ENCODE measurements at places on chromosomes 7 and 10.

DNA sequence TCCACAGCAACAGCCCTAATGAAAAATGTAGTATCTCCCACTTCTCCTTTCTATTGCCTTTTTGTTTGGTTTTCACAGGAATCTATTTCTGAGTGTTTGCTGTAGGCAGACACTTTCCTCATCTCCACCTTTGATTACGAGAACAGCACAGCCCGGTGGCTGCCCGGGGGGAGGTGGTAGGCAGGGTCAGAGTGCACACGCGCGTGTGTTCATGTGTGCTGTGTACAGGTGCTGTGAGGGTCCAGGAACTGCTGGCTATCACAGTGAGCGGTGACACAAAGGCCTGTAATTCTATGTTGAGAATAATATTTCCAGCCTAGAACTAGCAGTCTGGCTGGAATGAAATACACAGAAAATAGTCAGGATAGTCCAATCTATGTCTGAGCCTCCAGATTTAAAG, 212.8 kb downstream of the ADARB2 start:
- no peak for DNase-seq

- no peak for DNase-seq
Measured at GRCh38 chr7:34309116-34309515, 348.9 kb upstream of the NPSR1 start.

DNA sequence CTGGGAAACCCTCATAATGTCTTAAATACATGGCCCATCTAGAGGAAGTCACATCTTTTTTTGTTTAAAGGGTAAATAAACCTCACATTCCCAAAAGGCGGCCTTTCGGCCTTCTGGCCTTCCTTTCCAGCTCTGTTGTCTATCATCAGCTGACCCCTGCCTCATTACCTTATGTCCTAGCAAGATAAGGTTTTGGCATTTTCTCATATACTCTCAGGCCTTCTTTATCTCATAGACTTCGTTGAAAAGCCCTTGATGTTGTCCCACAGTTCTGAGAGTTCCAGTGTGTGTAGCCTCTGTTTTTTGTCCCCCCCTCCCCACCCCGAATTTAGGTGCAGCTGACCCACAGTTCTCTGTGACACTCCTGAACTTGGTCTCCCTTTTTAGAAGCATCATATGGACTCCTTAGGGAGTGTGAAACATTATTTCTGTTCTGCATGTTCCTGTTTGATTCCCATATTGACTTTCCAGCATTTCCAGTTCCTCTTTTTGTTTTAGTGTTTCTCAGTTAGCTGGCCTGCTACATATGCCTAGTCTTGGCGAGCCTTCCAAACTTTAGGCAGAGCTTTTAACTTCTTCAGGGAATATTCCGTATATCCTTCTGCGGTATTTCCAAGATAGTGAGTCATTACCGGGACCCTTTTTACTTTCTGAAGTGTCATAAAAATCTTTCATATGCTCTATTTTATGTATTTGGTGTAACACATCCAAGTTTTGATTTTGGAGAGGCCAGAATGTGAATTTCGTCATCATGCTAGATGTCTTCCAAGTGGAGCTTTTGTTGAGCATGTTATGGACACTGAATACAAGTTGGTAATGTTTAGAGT, 138.5 kb downstream of the LRRC4 start:
- DNase-seq: no peak

DNA sequence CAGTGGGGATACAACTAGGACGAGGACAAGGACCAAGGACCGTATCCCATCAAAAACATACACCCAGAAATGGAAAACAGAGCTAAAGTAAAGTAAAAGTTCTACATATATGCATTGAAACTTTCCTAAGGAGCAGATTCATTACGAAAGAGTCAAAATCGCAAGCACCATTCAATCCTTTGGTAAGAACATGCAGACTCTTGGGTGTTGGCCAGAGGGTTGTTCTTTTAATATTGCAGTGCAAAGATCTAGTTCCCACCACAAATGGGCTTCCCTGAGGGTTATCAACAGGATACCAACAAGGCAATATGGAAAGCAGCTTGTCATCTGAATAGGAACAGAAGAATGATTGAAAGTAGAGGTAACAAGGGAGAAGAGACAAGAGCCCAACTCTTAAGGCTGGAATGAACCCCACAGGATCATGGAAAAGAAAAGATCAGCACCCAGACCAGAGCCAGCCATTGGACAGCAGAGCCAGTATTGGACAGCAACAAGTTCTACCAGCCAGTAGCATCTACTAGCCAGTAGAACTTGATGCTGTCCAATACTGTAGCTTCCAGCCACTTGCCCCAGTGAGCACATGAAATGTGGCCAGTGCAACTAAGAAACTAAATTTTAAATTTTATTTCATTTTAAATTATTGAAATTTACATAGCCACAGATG, 66.0 kb downstream of the OSBPL3 start:
- no peak for DNase-seq

- DNase-seq: no peak
Measured at GRCh38 chr10:112137154-112137987, 46.2 kb downstream of the GPAM start.

DNA sequence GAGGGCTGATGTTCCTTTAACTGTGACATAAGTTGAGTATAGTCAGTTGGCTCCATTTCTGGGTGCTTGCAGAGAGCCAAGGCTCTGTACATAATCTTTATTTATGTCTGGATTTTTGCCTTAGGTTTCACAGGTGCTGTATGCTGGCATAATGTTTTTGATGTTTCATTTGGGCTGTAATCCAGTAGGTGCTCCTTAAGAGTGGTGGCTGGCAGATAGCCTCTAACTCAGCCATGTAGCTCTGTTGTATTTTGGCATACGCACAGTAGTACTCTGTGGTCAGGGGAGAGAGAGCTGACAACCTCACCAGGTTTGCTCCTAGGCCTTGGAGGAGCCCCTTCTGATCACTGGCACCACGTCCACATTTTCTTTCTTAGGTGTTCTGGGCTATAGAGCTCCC, 61.1 kb downstream of the RNF133 start:
- DNase-seq: no peak

DNA sequence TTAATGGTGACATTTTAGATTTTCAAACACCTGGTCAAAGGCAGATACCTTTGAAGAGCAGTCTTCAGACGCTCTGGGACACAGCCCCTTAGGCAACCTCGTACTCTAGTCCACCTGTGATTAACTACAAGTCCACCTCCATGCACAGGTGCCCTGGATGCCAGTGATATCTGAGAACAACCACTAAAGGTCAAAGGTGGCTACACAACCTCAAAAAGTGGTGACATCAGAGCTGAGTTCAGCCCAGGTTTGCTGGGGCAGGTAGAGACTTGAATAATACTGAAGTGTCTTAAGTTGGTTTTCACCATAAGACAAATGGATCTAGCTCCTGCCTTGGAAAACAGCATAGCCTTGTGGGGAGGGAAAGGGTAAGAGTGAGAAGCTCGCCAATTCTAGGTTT, 143.4 kb upstream of the ADO start:
- no peak for DNase-seq

- DNase-seq: no peak
Measured at GRCh38 chr10:62045765-62046521, 144.4 kb downstream of the ARID5B start.

- no peak for DNase-seq
Measured at GRCh38 chr10:3935141-3935540, 150.1 kb upstream of the KLF6 start.

DNA sequence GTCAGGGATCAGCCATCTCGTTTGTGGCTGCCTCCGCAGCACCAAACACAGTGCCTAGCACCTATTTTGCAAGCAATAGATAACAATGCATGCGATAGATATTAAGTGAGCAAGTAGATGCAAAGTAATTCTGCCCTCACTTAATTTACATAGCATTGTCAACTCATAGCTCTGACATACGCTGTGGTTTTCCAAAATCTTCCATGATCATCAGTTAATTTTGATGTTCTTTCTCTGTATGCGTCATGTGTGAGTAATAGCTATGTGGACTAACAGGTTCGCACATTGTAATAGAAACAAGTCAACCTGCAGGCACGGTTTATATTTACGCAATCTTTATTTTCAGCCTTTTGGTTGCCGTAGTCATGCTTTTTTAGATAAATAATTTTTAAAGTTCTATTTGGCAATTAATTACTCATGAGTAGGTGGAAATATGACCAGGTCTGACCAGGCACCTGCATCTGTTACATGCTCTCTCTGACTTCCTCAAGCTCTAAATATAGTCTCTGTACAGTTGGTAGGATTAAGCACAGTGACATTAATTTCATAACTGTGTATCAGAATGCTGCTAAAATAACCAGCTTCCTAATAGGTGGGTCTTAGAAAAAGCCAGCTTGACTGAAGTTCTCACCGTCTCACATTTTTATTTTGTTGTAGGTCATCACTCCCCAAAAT, 13.3 kb downstream of the MAP3K8 start:
- no peak for DNase-seq

- DNase-seq: no peak
Measured at GRCh38 chr7:150580638-150581394, 13.6 kb downstream of the GIMAP4 start.

- DNase-seq: no peak
Measured at GRCh38 chr10:17838080-17838648, 29.0 kb downstream of the MRC1 start.

GRCh38 chr10:17648243-17649035, 4.5 kb downstream of the STAM start:
- no peak for DNase-seq

GRCh38 chr10:80529604-80530003, 8.1 kb upstream of the SH2D4B start:
- DNase-seq: no peak

GRCh38 chr7:69674701-69675182, 76.5 kb downstream of the AUTS2 start:
- DNase-seq: no peak

DNA sequence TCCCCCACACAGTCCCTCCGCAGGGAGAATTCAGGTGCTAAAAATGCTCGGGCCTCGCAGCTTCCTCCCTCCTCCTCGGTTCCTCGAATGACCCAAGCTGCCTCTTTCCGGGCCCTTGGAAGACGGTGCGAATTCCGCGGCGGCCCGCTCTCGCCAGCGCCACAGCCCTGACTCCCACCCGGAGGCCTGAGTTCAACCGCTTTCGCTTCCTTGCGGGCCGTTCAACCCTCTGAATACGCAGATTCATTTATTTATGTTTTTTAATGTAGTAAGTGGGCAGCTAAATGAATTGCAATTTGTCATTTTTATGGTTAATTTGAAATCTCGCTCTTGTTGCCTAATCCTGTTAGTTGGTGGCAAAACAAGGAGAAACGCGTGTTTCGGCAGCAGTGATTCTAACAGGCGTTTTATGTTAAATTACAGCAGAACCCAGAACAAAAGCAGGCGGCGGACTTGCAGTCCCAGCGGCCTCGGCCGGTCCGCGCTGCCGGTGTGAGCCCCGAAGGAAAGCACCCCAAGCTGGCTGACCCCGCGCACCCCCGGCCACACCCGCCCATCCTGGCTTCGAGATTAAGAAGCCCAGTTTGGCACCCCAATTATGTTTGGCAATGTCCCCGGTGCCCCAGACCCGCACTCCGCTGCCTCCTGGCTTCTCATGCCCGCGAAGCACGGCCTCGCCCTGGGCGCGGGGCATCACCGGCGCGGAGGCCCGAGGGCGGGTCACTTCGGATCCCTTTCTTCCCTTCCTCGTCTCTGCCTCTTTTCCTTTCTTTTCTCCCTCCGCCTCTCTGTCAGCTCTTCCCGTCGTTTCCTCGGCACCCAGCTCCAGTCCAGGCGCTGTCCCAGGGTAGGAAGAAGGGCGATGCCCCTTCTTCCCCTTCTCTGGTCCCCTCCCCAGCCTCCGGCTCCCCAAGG, 75.9 kb downstream of the INSIG1 start:
- no peak for DNase-seq

DNA sequence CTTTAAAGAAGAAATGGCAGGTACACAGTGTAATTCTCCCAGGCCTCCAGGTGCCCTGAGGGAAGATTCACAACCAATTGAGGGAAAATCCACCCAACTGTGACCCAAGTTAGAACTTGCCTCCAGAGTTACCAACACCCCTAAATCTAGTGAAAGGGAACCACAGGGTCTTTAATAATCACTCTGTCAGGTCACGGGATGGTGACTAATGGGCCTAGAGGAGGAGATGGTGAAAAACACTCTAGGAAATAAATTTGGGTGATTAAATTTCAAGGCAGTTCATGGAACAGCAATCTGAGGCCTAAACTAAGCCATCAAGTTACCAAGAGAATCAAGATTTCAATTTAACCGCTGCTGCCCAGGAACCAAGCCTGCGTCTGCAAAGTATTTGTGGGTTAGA, 26.7 kb upstream of the SLF2 start:
- DNase-seq: no peak

DNA sequence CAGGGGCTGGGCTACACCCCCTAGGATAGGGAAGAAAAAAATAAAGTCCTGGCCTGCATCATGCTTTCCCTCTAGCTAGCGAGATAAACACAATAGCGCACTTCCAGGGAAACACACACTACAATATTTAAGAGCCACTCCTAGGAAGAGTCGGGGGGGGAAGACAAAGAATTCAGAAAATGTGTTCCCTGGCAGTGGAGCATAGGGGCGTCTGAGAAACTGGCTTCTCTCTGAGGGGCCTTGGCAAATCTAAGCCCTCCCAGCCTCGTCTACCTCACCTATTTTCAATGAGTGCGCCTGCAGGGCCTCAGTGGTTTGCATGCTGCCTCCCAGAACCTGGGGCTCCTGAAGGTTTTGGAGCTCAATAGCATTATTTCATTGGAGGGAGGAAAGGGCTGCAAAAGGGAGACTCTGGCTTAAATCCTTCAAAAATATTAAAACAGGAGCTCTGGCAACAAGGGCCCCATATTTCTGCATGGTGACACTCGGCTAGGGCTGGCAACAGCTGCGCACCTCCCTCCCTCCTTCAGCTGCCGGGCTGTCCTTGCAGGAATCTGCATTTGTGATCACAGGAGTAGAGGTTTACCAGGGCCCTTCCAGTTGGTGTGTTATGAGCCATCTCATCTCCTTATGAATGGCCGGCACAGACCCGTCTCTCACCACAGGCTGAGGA, 10.8 kb downstream of the ANXA11 start:
- DNase-seq: no peak

DNA sequence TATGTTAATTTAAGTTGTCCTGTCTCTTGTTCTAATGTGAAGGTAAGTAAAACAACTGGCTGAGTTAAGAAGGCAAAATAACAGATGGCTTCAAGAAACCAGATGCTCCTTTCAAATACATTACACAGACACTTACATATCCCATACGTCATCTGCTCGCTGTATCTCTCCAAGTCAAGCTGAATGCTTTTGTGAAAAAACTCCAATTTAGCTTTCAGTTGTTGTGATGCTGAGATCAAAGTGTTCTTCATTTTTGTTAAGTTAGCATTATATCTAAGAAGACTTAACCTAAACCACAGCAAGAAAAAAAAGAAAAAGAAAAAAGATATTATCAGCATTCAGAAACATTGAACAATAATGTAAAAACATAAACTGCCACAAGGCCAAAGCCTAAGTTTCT, 18.5 kb upstream of the ERLIN1 start:
- no peak for DNase-seq

- DNase-seq: no peak
Measured at GRCh38 chr7:475951-476441, 43.6 kb downstream of the PDGFA start.
